Cardiac septum (tissue), 1 donor: ENCODE measurements at places on chromosomes 7 and 10. TPM values are rescaled to one million over a fixed set of nuclear protein-coding genes. Genes with fewer than 3 reads are reported as not detected.

The COL28A1 gene
- total RNA-seq, result 0.51 TPM

The ZP3 gene
- not detected for total RNA-seq

The RBM20 gene
- total RNA-seq, result 105 TPM

The PRLHR gene
- total RNA-seq, result not detected

The SUN3 gene
- not detected for total RNA-seq

The MTURN gene
- 49.3 TPM for total RNA-seq

The PLEKHS1 gene
- total RNA-seq, result not detected

The SLC16A9 gene
- 1.5 TPM for total RNA-seq

- DNase-seq, result no peak
Measured at GRCh38 chr7:25187932-25188331, 40.4 kb downstream of the NPVF start.

DNA sequence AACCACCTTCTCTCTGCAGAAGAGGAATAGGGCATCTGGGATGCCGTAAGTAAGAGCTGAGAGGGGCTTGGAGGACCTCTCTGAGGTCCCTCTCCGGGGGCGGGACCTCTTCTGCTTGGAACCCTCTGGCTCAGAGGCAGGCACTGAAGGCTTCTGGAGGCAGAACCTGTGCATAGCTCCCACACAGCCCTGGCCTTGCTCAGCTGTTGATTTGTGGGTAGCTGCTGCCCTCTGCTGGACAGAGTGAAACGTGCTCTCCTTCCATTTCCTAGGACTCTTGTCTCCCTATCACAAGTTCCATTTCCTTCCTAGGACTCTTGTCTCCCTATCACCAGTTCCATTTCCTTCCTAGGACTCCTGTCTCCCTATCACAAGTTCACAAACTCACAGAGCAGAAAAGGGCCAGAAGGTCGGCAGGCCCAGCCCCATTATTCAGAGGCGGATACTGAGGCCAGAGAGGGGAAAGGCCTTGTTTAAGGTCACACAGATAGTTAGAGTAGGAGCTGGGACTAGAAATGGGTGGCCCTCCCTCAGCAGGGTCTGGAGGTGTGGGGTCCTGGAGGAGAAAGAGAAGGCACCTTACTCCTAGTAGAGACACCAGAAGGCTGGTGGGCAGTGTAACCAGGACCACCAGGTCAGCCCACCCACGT is 30.3 kb upstream of the GARS1 start:
- peak; percentile 89 for DNase-seq

DNA sequence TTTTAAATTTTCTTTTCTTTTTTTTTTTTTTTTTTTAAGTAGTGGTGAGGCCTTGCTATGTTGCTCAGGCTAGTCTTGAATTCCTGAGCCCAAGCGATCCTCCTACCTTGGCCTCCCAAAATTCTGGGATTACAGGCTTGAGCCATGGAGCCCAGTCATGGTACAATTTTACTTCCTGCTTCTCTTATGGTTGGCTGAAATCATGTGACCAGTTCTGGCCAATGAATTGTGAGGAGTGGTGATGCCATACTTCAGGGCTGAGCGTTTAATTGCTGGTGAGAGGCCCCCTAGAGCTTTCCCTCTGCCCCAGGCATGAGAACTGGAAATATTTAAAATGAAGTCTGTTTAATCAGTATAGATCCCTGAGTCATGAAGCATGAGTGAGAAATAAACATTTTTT is 22.2 kb upstream of the BAIAP2L1 start:
- DNase-seq, result no peak

DNA sequence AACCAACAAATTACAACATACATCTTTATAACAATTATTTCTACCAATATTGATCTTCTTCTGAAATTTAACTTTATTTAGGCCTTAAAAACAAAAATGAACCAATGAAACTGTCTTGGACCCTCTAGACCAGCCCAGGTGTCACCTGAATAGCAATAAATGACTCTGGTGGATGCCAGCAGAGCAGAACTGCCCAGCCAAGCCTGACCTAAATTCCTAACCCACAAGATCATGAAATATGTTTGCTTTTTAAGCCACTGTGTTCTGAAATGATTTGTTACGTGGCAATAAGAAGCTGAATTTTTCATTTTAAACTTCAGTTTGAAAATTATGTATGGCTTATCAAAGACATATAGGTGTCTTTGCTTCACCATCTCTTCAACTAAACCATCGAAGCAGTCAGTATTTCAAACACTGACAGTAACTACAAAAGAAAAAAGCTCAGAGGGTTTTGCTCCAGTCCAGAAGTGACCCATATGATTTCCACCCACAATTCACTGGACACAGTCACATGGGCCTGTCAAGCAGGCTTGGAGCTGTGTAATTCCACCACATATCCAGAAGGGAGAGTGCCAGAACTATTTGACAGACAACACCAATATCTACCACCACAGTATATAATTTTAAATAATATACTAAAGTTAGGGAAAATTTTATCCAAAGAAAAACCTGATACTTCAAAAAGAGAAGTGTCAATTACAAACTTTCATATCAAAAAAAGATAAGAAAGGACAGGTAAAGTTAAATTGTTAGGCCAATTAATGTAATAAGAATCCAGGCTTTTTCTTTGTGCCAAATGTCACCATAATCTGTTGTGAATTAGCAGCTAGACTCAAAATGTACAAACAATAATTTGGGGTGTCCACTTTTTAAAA is 94.5 kb downstream of the KMT2C start:
- no peak for DNase-seq

DNA sequence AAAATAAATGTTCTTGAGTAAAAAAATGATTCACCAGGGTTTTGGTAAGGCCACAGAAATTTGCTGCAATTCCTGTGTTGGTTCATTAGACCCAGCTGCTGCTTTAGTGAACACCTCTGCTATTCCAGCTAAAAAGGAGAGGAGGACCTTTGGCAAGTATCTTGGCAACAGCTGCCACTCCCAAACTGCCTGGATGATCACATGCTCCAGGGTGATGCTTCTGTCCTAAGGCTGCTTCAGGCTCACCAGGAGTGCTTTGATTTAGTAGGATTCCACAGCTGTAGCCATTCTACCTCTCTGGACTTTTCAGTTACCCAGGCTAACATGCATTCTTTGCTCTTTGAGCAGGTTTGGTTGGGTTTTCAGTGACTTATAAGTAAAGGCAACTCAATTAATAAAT is 82.6 kb upstream of the NPVF start:
- DNase-seq, result no peak

DNA sequence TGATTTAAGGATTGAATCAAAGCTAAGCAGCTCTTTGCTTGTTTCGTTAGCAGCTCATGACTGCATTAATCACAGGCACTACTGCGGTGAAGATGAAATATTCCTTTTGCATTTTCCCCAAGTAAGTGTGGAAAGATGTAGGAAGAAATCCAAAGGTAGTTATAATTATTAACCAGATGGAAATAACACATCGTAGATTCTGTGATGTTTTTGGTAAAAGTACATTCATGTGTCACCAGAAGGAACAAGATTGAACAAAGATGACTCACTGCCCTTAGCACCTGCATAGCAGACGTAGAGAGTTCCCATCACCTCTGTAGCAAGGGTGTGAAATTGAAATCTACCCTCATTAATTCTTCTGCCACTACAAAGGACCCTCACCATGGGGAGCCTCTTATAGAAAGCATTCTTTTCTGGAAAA is 37.1 kb downstream of the SMURF1 start:
- DNase-seq, result no peak

DNA sequence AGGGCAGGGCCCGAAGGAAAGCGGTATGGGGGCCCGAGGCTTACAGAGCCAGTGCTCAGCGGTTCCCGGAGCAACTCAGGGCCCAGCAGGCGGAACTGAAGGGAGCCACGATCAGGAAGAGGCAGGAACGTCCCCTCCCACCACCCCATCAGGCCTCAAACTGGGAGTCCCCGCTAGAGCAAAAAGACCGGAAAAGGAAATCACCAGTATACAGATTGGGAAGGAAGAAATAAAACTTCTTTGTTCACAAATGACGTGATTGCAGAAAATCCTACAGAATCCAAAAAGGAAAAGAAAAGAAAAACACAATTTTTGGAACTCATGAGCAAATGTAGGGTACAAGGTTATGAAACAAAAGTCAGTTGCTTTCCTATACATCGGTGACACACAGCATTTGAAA is 21.6 kb upstream of the ZFAND2A start:
- no peak for DNase-seq

GRCh38 chr10:17214971-17215781 is 12.9 kb upstream of the VIM start:
- no peak for DNase-seq

DNA sequence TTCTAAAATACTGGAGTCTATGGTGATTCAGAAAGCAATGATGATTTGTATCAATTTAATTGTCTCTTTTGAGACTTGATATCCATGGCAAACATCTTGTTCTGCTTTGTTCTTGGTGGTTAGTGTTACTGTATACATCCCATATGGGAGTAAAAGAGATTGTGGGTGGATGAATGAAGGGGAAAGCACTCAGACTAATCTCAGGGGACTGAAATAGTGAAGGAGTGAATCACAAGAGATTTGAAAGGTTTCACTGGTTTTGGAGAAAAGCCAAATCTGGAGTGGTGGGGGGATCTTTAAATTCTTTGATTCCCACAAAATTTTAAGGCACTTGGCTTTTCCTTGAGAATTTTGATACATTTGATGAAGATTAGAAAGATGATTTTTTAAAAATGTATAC is 369.4 kb downstream of the INHBA start:
- no peak for DNase-seq

- DNase-seq, result peak; percentile 88
Measured at GRCh38 chr7:15686295-15686956, at the start of gene MEOX2. Gene MEOX2 (minus strand): TSS chr7:15686683. CDS start chr7:15686402, 281 bp downstream.
